ENCODE measurements at places on chromosomes 1 and 21.

DNA sequence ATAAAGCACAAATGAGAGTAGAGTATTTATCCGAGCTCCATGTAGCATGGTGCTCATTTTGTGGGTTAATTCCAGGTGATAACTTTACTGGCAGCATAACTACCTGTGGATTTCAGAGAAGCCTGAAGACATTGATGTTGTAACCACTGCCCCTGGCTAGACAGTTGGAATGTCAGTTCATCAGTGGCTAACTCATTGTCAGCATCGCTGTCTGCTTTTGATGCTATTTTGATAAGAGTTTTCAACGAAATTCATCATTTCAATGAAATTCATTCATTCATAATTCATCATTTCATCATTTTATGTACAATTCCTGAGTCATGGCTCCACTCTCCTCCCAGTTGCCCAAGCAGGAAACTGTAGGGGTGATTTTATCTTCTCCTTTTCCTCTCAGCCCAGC is 34.4 kb downstream of the HSD3B1 start:
- DNase-seq: no peak

- no peak for DNase-seq
These were observed 31.4 kb upstream of the ARTN start for GRCh38 chr1:43902058-43902831.

- DNase-seq: no peak
These were observed 21.7 kb downstream of the ARHGEF10L start for GRCh38 chr1:17561247-17561548.

DNA sequence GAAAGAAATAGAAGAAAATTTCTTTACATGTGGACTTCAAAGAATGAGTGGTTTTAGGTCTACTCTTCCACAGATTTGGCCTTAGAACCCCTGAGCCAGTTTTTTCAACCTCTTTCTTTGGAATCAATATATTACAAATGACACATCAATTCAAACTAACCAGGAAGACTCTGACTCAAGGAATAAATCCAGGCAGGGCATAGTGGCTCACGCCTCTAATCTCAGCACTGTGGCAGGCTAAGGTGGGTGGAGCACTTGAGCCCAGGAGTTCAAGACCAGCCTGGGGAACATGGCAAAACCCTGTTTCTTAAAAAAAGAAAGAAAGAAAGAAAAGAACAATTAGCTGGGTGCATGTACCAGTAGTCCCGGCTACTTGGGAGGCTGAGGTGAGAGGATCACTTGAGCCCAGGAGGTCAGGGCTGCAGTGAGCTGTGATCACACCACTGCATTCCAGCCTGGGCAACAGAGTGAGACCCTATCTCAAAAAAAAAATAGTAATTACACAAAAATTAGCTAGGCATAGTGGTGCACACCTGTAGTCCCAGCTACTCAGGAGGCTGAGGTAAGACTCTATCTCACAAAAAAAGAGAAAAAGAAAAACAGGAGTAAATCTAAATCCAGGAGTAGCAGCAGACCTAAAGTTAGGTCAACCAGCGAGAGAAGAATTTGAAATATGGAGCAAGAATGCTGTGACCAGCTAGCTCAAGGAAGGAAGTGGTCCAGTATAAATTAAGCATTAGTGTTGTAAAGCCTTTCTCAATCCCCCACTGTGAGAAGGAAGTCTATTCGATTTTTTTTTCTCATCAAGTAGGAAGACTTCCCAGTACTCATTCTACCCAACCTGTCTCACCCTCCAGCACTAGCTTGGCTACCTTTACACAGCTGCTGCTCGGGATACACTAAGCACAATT is 1.9 kb downstream of the SORT1 start:
- DNase-seq: no peak

- no peak for DNase-seq
These were observed 45.3 kb upstream of the PLPPR4 start for GRCh38 chr1:99218999-99219398.

- no peak for DNase-seq
These were observed 199.9 kb upstream of the FMN2 start for GRCh38 chr1:239891621-239892358.

DNA sequence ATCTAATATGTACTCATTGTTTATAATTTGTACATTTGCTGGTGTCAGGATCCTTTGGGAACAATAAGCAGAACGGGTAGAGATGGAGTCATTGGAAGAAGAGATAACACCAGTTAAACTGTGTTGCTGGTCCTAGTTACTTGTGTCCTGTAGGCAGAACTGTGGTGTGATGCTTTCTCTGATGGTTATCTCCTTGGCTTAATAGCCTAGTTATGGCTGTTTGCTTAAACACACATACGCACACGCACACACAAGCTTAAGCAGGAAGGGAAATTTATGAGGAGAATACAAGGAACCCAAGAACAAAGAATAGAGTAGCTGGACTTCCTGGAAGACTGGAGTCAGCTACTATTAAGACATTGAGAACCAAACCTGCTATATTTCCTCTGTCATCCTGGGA is 5.7 kb upstream of the PKN2 start:
- DNase-seq: no peak

DNA sequence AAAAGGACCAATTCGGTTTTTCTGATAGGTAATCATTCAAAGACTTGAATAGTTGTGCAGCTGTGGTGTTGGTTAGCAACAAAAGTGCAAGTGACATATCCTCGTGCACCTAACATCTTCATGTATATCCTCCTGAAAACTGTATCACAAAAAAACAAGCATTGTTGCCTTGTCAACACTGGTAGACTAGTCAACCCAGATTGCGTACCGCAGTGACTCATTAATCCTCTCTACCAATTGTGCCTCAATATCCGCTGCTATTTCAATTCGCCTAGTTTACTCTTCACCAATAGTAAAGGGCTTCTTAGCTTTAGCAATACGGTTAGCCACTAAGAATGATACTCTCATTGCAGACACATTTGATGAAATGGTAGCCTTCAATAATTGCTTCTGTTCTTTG is 3.5 kb downstream of the HHAT start:
- no peak for DNase-seq

DNA sequence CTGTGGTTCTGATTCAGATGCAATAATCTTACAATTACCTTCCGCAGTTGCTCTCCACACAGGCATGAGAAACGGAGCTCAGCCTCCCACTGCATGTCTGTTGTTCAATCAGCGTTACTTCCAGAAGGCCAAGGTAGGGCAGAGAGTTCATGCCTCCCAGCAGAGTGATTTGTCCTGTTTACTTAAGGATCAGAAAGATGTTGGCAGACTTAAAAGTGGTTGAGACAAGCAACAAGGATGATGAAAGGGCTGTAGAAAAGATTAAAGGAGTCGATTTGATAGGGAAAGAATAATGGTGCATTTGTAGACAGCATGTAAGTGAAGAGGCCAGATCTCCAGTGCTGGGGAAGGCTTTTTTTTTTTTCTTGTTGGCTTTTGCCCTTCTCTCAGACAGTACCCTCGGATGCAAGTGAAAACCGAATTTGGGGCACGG is 26.6 kb downstream of the ARMH1 start:
- DNase-seq: no peak

DNA sequence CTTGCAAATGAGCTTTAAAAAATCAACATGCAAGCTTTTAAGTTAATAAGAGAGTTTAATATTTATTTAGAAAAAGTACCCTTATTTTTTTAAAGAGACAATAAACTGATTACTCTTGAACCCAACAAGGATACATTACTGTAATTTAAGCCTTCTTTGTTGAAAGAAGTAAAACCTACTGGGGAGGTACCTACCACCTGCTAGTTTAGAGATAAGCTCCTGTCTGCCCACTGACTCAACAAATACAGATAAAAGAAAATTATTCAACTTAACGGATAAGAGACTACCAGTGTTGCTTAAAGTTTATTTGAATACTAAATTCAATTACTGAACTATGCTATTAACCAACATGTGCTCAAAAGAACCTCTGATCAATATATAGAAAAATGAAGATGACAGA is 23.1 kb downstream of the USP24 start:
- DNase-seq: no peak

- DNase-seq: no peak
These were observed 13.2 kb upstream of the SCYL3 start for GRCh38 chr1:169906938-169907337.

- no peak for DNase-seq
These were observed 7.7 kb downstream of the LGR6 start for GRCh38 chr1:202201266-202201665.

DNA sequence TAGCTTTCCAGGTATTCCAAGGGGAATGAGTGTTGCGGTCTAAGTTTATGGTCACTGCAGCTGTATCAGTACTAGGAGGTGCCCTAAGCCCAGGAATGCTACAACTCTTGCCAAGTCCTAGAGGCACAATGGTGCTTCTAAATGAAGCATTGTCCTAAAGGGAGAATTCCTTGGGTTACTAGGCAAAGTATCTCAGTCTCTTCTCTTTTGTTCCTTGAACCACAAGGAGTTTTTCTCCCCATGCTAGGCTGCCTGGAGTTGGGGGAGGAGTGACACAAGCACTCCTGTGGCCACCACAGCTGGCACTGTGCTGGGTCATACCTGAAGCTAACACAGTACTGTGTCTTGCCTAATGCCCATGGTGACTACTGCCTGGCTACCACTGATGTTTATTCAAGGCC is 50.7 kb downstream of the KMO start:
- no peak for DNase-seq

GRCh38 chr1:227888404-227889046 is 59.2 kb downstream of the WNT9A start:
- peak; percentile 16 for DNase-seq

- DNase-seq: peak; percentile 90
These were observed 95.3 kb downstream of the PIK3R3 start for GRCh38 chr1:46036894-46037839.

GRCh38 chr1:9654834-9655723 is 3.5 kb downstream of the PIK3CD start:
- DNase-seq: peak; percentile 63

GRCh38 chr1:60359431-60359830 is 285.9 kb upstream of the C1orf87 start:
- DNase-seq: no peak

DNA sequence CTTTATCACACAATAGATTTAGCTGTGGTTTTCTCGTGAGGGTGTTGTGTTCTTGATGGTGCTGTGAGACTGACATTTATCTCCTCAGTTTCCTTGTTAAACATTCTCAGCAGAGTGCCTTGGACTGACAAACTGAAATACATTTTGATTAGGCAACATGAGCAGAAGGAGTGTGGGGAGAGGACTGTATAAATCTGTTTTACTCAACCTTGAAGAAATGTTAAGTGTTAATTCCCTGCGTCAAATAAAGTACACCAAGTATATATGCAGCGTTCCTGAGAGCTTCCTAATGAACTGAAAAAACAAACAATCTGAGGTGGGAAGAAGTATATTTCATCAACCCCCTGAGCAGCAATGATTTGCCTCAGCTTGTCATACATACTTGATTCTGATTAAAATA is 540.3 kb upstream of the B3GALT2 start:
- no peak for DNase-seq

GRCh38 chr1:38680801-38681510 is 178.6 kb downstream of the RRAGC start:
- DNase-seq: no peak

Measured in stimulated activated CD4-positive, alpha-beta T cell treated with anti-CD3 and anti-CD28 coated beads, Interleukin-2, amount 100 ng/mL, for 24 hours (primary cell).